ENCODE measurements at places on chromosomes 1 and 21.
A peak's percentile ranks its signal among the peaks of the same experiment; 100 is the strongest.

- no peak for DNase-seq
Measured at GRCh38 chr1:159009287-159009686, 420 bp upstream of the IFI16 start.

GRCh38 chr1:180428782-180429695 lies 73.3 kb downstream of the ACBD6 start:
- DNase-seq = no peak

DNA sequence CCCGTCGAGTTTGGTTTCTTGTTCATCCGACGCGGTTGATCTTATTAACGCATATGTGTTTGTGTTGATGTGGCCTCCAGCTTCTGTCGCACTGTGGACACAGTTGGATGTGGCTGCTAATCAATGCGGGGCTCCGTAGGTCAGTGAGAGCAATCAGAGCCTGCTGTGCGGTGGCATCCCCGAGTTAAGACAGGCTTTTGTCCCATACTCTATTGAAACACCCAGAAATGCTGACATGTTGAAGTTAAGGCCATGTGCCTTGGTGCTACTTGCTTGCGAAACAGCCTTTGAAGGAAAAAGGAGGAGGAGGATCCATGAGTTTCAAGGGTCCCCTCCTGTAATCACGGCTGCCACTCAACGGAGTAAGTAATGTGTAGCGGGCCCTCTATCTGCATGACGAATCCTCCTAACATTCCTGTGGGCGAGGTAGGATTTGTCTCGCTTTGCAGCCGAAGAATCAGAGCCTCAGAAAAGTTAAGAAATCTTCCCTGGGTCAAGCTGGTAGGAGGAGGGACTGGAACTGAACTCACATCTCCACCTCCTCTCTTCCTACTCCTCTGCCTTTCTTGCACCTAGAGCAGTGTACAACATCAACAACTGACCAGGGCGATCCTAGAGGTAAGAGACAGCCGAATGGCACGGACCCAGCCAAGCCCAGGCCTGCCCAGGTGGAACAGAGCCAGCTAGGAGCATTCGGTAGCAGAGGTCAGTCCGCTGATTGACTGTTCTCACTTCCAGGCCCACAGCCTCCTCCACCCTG lies 19.5 kb downstream of the PDE9A start:
- no peak for DNase-seq

DNA sequence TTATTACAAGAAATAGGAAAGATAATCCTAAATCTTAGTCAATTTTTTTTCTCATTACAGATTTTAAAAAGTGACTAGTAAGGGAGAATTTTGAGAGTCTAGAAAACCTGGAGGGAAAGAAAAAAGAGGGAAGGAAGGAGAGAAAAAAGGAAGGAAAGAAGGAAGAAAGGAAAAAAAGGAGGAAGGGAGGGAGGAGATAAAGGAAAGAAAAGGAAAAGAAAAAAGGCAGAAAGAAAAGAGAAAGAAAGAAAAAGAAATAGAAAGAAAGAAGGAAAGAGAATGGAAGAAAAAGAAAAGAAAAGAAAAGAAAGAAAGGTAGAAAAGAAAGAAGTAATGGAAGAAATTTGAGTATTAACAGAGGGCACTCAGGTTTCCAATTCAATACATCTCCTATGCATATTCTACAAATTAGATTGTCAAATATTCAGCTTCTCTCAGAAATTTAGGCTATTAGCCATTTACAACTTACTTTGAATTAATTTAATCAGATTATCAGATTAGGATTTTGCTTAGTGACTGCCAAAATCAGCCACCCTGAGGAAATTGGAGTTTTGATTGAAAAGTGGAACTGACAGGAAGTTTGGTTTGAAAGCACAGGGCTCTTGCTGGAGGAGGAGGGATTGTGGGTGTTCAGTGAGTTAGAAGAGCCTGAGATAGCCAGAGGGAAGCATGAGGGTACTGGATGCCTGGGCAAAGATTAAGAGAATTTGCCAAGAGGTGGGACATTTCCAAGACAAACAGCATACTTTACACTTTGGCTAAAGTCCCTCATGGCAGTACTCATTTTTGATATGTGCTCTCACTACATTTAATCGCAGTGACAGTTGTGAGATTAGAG lies 677.8 kb downstream of the USP25 start:
- no peak for DNase-seq

DNA sequence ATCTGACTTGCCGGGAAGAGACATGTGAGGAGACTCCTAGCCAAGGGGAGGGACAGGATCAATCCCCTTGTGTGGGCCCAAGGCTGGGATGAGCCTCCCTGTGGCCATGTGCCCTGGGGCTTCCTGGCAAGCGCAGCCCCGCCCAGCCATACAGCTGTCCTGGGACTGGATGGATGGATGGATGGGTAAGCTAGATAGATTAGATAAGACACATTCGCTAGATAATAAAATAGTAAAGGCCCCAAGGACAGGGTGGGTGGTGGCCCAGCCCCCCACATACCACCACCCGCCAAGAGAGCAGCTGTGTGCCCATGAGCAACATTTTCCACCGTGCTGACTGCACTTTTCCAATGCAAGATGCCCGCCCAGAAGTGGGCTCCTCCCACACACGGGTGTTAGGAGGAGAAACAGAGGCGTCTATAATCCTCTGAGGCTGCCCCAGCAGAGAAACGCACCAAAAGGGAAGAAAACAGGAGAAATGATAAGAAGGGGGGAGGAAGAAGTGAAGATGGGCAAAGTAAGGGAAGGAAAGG lies 25.1 kb downstream of the ZBTB17 start:
- DNase-seq = no peak

DNA sequence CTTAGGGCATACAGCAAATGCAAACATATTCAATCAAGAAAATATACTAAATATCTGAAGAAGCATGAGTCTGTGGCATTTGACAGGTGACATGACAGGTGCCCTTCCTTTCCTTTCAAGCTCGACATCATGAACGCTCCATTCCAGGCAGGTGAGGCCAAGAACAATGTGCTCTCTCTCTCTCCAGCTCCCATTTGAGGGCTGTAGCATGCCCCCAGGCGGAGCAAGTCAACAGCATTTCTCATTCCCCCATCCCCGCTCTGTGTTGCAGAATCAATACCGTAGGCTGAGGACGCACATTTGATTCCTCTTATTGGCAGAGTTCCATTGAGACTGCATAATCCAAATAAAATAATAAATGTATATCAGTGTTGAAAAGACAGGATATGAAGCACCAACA lies 24.6 kb upstream of the PLPPR4 start:
- no peak for DNase-seq

DNA sequence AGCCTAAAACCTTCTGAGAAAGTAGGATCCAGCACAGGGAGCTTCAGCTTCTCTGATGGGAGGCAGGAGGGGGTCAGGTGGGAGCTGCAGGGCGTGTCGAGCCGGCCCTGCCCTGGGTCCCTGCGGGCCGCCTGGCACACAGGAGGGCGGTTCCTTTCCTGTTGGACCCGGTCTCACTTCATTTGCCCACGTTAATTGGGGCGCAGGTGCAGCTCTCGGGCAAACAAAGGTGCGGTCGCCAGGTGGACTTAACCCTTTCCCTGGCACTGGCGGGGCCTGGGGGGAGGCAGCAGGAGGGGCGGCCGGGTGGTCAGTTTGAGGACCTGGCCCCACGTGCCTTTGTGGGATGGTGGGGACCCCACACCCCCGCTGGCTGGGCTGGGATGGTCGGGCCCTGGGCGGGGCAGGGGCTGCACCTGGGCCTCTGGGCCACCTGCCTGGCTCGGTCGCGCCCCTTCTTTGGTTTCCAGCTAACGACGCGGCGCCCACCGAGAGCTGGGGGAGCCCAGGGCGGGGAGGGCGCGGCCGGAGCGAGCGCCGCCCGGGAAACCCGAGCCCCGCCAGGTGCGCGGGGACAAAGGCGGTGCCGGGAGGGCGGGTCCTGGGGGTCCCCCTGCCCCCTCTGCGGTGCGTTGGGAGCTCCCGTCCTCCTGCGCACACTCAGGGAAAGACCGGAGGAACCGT lies 20.8 kb upstream of the C1orf159 start:
- no peak for DNase-seq

DNA sequence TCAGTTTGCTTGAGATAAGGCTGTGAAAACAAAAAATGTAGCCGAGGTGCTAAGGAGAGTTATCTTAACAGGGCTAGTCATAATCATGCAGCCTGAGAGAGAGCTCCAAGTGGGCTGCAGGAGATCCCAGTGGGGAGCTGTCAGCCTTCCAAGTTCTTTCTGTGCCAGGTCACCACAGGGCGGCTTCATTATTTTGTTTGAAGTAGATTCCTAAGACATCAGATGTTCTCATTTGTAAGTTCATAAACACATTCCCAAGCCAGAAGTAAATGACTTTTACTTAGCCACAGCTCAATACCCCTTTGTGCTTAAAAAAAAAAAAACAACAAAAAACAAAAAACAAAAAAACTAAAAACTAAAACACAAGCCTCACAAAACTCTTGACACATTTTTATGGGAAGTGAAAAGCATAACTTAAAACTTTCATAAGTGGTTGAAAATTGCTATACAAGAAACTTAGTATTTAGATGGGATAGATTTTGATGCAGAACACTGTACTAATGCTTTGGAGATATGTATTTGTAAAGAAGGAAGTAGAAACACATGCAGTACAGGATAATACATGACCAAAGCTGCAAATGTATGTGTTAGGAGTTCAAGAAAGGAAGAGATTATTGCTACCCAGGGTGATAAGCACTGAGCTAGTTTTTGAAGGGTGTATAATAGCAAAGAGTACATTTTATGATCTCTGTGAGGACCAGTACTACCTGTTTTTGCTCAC lies 8.6 kb downstream of the CDC14A start:
- DNase-seq = no peak

DNA sequence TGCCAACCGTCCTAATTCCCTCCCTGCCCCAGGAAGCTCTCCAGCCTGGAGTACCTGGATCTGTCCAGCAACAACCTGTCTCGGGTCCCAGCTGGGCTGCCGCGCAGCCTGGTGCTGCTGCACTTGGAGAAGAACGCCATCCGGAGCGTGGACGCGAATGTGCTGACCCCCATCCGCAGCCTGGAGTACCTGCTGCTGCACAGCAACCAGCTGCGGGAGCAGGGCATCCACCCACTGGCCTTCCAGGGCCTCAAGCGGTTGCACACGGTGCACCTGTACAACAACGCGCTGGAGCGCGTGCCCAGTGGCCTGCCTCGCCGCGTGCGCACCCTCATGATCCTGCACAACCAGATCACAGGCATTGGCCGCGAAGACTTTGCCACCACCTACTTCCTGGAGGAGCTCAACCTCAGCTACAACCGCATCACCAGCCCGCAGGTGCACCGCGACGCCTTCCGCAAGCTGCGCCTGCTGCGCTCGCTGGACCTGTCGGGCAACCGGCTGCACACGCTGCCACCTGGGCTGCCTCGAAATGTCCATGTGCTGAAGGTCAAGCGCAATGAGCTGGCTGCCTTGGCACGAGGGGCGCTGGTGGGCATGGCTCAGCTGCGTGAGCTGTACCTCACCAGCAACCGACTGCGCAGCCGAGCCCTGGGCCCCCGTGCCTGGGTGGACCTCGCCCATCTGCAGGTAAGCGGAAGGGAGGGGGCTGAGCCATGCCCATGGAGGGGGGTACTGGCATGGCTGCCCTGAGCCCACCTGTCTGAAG lies 16.5 kb downstream of the PODN start:
- DNase-seq = no peak

DNA sequence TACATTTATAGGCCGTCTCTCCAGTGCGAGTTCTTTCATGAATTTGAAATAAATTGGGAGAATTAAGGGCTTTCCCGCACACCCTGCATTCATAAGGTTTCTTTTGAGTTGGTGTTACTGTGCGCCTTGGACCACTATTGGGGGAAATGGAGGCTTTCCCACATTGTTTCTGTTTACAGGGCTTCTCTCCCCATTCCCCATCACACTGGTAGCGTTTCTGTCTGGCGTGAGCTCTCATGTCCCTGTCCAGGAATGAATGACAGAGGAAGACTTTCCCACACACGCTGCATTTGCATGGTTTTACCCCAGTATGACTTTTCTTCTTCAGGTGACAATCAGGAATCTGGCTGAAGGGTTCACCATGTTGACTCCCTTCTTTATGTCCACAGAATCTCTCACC lies 65.0 kb downstream of the UCHL5 start:
- DNase-seq = no peak

- DNase-seq = peak; percentile 73
Measured at GRCh38 chr1:11790880-11791715, 14.7 kb downstream of the MTHFR start.

DNA sequence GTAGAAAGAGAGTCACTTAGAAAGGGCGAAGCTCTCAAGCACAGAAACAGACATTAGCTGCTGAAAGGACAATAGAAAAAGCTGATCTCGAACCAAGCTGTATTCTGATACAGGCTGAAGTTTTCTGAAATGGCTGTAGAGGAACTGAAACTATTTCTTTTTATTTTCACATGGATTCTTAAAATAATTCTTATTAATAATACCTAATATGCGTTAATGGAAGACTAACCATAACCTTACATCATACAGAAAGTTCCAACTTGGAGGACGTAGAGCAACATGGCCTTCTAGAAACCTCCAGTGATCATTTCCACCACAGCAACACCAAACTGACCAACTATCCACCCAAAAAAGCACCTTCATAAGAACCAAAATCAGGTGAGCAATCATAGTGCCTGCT lies 52.8 kb upstream of the ACADM start:
- no peak for DNase-seq

GRCh38 chr1:110673805-110674336 lies 869 bp downstream of the KCNA3 start:
- no peak for DNase-seq

DNA sequence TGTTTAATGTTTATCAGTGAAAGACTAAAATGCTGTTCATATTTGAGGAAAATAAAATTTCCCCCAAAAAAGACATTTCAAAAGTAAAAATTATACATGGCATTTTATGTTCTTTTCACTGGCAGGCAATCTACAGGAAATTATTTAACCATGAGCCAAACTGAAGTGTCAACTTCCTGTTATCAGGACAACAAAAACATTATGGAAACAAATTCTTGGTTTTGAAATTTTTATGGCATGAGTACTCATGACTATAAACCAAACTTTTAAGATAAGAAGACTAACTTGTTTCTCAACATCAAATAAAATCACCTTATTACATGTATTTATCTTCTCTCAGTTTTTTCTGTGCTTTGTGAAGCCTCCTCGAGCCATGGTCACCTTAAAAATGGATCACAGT lies 698.6 kb downstream of the LTN1 start:
- no peak for DNase-seq

- DNase-seq = no peak
Measured at GRCh38 chr1:174190691-174191199, 31.4 kb downstream of the RABGAP1L start.

GRCh38 chr1:38534473-38534823 lies 325.1 kb downstream of the RRAGC start:
- DNase-seq = no peak

- no peak for DNase-seq
Measured at GRCh38 chr1:196403803-196404690, 204.2 kb downstream of the KCNT2 start.

DNA sequence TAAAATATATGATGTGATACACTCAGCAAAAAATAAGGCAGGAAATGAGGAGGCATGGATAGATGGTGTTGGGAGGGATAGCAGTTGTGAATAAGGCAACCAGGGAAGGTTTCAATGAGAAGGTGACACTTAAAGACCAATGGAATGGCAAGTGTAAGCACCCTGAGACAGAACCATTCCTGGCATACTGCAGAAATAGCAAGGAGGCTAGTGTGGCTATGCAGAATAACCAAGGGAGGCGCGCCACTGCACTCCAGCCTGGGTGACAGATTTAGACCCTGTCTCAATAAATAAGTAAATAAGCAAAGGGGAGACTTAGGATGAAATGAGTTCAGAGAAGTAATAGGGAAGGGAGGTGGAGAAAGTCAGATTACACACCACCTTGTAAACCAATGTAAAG lies 113.9 kb downstream of the TOMM20 start:
- DNase-seq = no peak
